ENCODE measurements at places on chromosomes 5 and 9.

DNA sequence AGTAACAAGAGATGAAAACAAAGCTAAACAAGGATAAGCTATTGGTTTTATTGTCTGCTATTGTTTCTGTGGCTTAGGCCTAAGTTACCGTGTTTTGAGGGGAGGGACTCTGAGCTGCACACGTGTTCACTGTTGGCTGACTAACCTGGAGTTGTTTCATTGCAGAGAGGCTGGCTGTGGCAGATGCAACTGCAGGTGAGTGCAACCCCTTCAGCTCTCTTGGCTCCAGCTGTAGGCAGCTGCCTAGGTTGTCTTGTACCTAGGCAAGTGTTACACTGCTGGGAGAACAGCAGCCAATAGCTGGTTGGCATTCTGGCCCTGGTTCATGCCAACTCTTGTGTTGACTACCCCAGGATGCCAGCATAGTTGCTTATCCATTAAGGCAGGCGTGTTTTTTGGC, 17.6 kb upstream of the MATR3 start:
- DNase-seq: no peak

DNA sequence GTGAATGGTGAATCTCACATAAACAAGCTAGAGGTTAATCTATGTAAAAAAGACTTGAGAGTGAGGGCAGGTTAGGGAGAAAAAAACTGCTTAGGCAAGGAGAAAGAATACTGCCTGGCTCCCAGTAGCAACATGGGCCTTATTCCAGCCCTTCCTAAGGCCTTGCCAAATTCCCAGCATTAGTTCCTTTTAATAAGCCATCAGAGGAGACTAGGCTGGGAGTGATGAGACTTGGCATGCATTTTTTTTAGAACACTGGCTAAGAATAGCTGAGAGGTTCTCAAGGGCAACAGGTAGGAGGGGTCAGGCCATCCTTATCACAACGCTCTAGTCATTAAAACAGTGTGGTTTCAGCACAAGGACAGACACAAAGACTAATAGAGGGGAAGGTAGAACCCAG, 20.9 kb upstream of the ZBTB43 start:
- no peak for DNase-seq

DNA sequence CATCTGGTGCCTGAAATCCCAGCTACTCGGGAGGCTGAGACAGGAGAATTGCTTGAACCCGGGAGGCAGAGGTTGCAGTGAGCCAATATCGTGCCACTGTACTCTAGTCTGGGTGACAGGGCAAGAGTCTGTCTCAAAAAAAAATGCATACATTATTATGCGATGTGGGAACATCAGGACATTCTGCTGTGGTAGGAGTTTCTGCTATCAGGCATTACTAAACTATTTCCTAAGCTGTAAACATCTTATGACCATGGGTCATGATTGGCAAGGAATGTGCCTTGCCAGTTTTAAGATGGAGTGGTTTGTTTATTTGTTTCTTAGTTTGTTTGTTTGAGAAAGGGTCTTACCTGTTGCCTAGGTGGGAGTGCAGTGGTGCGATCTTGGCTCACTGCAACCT, 45.1 kb upstream of the FAM120A start:
- DNase-seq: no peak

- no peak for DNase-seq
Measured at GRCh38 chr5:32147236-32147635, 26.9 kb downstream of the GOLPH3 start.

DNA sequence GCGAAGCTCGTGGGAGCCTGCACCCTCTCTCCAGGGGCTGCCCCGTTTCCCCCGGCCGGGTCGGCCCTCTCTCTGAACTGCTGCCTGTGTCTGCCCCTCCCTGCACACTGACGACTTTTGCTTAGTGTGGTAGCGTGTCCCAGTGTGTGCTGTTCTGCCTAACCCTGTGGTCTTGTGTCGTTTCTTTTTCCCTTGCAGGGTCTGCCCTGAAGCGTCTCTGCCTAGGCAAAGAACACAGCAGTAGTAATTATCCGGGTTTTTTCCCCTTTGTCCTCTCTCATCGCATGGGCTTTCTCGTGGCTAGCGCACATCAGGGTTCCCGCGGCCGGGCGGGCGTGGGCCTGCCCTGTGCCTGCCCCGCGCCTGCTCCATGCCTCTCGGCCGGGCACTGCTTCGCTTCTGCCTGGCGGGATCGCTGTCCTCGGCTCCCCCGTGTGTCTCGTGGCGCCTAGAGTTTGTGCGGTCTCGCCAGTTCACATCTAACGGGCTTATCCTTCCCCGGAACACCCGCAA, 122.7 kb downstream of the WNK2 start:
- no peak for DNase-seq

DNA sequence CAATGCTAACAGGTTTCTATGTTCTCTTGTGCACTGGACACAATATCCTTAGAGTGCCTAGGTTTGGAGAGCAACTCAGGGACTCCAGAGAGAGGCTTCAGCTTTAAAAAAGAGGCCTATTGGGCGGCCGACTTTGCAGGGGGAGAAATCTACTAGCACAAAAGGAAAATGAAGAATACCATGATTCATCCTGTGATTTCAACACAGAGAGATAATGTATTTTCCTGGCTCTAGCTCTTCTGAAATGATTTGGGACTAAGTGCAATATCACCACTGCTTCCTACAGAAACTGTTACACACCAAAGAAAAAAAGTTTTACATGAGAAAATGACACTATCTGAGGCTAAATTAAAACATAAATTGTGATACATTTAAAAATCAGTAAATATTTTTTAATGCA, 146.1 kb upstream of the TSLP start:
- no peak for DNase-seq

- DNase-seq: no peak
Measured at GRCh38 chr5:117088176-117088575, 513.6 kb upstream of the SEMA6A start.

- DNase-seq: no peak
Measured at GRCh38 chr9:24614070-24614469, 68.4 kb upstream of the IZUMO3 start.

DNA sequence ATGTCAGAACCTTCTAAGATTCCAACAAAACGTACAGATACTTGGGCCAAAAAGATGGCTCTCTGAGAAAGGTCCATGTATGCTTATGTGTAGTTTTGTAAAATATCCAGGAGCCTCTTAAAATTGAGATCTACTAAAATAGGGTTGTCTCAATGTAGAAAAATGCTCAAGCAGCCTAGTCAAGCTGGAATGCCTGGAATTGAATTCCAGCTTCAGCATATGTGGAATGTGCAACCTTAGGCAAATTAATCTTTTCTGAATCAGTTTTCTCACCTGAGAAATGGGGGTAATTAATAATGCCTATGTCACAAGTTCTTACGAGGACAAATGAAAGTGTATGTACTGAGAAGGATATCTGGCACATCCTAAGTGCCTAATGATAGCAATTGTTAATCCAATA, 662.4 kb downstream of the DTWD2 start:
- DNase-seq: no peak

DNA sequence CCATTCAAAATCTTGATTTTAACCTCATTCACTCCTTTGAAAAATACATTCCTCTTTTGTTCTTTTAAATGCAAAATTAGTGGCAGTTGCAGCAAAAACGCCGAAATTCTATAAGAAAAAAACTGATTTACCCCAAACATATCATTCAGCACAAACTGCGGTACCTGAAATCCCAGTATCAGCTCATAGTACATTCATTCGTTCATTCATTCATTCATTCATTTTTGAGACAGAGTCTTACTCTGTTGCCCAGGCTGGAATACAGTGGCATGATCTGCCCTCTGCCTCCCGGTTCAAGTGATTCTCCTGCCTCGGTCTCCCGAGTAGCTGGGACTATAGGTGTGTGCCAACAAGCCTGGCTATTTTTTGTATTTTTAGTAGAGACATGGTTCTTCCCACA, 20.4 kb downstream of the FBLL1 start:
- DNase-seq: no peak

DNA sequence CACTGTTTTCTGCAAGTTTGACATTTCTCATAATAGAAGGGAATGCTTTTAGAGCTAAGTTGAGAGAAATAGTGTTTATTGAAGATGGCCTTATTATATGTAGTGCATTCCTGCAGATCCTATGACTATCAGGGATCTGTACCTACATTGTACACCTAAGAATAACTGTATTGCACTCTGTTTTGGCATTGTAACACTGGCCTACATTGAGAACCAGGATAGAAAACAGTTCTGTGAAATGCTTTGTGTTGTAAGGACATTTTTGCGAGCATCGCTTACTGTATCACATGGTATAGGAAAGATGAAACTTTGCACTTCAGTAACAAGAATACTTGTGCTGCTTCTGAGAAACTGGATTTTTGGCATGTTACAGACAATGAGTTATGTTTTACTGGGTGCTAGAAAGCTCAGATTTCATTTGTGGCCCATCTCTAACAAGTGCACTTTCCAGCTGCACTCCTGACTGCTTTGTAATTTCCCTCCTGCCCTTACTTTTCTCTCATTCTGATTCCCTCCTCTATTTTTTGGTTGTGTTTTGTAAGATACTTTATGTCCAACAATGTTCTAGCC, 30.6 kb downstream of the C9orf85 start:
- DNase-seq: no peak

DNA sequence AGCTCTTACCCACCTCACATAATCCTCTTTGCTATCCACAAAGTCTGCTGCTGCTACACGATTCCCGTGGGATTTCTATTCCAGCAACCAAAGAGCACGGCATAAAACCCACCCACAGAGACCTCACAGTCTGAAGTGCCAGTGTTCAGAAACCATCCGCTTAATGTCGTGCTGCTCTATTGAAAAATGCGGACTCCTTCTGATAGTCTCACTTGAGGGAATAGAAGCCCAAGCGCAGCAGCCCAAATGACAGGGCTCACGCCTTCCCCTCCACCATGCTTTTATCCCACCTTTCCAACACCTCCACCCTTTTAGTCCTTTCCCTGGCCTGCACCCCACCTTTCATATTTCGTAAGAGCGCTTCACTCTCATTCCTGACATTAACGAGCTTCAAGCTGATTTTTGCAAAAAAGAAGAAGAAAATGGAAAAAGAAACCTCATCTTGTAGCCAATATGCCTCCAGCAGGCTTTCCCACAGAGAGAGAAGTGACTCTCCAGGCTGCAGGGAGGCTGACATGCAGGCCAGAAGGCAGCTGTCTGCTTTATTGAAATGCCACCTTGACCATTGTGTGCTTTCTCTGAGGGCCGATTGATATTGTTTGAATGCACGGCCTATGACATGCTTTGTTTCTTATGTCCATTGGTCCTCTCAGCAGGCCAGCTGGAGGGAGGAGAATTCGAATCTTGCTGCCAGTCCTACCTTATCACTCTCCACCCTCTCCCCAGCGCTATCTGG, 70.6 kb upstream of the PCSK1 start:
- DNase-seq: no peak

GRCh38 chr5:32500181-32500580, 55.6 kb upstream of the ZFR start:
- no peak for DNase-seq

DNA sequence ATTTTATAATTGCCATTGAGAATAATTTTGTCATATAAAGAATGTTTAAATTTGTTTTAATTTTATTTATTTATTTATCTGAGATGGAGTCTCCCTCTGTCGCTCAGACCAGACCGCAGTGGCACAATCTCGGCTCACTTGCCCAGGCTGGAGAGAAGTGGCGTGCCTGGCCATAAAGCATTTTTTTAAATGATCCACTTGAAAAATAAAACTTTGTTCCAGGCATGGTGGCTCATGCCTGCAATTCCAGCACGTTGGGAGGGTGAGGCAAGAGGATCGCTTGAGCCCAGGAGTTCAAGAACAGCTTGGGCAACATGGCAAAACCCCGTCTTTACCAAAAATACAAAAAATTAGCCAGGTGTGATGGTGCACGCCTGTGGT, 2.1 kb upstream of the SIT1 start:
- DNase-seq: no peak

DNA sequence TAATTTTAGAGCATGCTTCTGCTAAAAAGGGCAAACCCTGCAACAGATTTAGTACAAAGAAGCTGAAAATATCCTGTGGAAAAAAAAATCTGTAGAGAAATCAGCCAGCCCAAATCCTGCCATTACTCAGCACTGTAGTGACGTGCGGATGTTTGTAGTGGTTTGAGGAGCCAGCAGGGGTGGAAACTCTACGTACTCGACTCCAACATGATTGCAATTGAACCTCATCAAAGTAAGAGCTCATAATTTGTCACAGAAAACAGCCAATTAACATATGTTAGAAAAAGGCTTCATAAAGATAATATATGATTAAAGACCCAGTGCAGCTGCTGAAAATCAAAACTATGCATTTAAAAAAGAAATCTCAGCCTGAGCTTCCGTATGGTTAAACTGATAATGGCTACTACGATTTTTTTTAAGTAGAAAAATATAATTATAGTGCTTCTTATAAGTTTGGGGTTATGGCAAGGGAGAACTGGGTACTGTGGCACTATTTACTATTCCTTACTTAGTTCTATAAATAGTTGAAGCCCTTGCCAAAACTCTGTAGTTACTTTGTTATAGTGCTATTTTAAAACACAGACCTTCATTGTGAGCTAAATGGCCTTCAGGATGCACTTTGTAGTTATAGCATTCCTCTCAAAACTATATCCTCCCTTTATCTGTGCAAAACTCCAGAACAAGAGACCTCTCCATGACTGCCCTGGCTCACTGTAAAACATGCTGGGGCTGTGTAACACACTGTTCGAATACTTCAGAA, 49.4 kb downstream of the MEF2C start:
- DNase-seq: no peak

DNA sequence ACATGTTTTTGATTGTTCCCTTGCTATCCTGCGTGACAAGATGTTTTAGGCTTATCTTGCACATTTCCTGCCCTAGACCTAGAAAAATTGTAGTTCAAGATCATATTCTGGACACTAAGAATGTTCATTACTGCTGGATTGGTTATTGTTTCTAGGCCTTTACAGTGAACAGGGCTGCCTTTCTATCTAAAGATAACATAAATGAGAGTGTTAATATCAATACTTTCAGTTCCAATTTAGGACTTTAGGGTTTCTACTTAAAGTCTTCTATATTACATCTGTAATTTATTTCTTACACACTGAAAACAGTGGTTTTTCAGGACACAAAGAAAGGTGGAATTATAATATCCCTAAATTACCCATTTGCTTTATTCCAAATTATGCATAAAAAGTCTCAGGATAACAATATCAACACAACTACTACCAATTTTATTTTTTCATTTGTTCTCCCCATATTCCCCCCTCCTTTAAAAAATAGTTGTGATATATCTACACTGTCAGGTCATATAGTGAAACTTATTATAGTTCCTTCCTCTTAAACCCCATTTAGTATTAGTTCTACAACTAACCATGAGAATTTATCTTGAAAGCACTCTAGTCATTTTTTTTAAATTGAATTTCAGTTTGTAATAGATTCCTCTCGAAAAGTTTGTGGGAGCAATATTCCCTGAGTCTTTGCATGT, 293.9 kb upstream of the RIOK2 start:
- DNase-seq: no peak

GRCh38 chr9:15156241-15156640, 150.8 kb downstream of the TTC39B start:
- no peak for DNase-seq

- DNase-seq: no peak
Measured at GRCh38 chr5:120806202-120806601, 342.1 kb downstream of the PRR16 start.

- no peak for DNase-seq
Measured at GRCh38 chr5:124652514-124652819, 94.0 kb downstream of the ZNF608 start.

GRCh38 chr5:99929067-99929805, 605.9 kb upstream of the FAM174A start:
- no peak for DNase-seq

GRCh38 chr5:151718153-151718552, 31.4 kb upstream of the SPARC start:
- no peak for DNase-seq
